ENCODE measurements at places on chromosomes 11 and 22.

DNA sequence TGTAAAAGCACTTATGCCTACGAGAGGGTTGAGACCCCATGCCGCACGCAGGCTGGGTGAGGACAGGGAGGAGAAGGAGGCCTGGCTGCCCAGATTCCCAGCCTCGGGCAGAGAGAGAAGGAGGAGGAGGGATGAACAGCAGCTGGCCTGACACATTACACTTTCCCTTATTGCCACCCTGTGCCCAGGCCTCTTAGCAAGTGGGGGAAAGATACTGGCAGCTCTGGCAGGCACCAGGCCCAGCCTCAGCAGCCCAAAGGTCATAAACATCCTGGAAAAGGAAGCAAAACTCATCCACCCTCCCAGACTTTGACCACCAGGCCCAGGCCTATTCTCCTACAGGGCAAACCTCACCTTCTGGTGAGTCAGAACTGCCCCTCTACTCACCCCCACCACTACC lies 4.7 kb downstream of the PLAAT3 start:
- DNase-seq = no peak

DNA sequence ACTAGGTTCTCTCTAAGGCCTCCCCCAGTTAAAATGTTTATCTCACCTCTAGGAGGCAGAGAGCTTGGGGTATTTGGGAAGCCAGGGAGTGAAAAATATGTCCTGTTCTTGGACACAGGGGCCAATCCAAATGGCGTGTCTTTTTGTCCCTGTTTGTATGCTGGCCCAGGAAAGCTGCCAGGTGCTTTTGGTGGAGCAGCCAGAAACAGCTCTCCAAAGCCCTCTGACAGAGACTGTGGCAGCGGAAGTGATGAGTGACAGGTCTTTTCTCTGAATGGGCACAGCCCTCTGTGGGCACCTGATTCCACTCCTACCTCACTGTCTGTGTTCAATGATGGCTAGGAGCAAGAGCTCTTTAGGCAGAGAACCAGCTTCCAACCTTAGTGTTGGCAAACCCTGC lies 106.4 kb upstream of the KIRREL3 start:
- no peak for DNase-seq

DNA sequence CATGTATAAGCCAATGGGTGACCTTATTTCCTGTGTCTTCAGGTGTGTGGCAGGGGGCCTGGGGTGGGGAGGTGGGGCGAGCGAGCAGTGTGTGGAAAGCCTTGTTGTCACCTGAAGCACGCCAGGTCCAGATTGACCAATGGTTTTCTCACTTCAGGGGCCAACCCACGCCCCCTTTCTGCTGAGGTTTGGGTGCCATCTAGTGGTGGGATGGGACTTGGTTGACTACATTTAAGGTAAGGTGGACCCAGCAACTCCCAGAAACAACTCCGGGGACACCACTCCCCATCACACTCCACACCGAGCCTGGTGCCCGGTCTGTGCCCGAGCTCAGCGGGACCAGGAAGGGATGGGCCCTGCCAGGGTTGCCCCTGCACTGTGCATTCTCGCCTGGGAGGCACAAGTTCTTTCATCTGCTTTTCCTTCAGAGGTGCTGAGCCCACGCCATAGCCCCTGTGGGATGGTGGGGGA lies 40.0 kb downstream of the TPCN2 start:
- peak; percentile 37 for DNase-seq

DNA sequence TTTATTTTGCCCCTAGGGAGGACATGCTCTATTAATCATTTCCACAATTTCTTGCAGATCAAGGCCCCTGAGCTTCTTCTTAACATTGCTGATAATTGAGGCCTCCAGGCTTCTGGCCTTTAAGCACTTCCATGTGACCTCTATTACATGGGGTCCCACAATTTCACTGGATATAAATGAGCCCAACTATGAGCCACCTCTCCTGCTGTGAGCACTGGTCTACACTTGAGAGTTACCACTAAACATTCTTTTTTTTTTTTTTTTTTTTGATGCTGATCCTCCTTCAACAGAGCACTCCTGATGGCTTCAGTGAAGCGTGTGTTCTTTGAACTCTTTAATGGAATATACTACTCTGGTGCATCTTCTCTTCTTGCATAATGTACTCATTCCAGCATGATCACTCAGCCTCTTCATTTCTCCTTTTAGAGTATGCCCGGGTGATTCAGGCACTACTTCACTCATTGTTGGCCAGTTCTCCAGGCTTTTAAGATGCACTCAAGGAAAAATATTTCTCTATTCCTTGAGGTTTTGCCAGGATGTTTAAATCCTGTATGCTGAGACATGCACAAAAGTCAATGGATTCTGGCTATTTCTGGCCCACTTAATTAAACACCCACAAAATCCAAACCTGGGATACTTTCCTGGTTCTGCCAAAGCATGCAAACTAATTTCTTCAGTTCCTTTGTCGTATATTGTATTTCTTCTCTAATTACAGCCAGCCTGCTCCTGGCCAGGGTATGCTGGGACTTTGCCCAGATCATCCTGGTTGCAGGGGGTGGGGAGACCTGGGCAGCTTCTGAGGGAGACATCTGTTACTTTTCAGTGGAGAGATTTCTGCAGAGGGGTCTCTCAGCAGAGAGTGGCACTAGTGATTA lies 257.8 kb upstream of the LUZP2 start:
- no peak for DNase-seq

- no peak for DNase-seq
Observed at GRCh38 chr11:64656862-64657261, 65.8 kb downstream of the SLC22A12 start.

- DNase-seq = no peak
Observed at GRCh38 chr11:88295028-88295427, 42.5 kb downstream of the CTSC start.

DNA sequence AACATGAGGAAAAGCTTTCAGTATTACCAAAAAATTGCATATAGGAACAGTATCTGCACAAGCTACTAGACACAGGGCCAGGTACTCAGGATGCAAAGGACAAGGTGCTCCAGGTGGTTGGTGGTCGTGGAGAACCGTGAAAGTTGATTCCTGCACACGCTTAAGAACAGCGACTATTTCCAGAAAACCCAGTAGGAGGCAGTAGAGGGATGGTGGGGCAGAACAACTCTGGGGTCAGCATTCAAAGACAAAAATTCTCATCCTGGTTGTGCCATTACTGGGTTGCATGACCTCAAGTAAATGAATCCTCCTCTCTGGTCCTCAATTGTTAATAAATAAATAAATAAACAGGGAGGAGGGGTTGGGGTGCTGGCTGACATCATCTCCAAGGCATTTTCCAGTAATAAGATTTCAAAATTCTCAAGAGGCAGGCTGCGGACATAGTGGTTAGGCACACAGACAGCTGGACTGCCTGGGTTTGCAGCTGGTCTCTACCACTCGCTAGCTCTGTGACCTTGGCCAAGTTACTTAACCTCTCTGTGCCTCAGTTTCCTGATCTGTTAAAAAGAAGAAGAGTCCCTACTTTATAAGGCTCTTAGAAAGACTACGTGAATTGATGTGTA lies 89.6 kb downstream of the ISX start:
- no peak for DNase-seq

DNA sequence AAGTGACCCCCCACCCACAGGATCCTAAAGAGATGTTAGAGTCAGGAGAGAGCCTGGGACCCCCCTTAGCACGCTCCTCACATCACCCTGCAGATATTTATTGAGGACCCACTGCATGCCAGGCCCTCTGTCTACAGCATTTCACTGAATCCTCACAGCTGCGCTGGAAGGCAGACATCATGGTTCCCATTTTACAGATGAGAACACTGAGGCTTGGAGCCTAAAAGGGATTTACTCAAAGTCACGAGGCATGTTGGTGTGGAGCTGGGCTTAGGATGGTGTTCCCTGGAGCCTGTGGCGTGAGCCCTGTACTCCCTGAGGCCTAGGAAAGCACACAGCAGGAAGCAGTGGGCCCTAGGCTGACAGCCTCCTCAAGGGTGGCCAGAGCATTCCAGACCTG lies 39.2 kb upstream of the LRRC32 start:
- no peak for DNase-seq

DNA sequence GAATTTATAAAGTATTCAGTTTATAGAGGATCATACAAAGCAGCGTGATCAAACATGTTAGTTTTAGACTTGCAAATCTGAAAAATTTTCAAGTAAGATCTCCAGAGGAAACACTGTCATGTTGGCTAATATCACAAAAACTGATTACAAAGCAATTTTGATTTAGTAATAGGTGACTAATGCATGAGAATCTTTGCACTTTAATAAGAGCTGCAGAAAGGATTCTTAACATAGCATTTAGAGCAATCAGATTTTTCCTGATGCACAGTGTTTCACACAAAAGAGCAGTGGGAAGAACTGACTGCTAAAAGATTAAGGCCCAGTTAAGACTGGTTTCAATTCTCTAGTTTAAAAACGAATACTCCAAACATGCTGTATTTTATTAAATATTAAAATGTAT lies 321.2 kb downstream of the GUCY1A2 start:
- DNase-seq = no peak

DNA sequence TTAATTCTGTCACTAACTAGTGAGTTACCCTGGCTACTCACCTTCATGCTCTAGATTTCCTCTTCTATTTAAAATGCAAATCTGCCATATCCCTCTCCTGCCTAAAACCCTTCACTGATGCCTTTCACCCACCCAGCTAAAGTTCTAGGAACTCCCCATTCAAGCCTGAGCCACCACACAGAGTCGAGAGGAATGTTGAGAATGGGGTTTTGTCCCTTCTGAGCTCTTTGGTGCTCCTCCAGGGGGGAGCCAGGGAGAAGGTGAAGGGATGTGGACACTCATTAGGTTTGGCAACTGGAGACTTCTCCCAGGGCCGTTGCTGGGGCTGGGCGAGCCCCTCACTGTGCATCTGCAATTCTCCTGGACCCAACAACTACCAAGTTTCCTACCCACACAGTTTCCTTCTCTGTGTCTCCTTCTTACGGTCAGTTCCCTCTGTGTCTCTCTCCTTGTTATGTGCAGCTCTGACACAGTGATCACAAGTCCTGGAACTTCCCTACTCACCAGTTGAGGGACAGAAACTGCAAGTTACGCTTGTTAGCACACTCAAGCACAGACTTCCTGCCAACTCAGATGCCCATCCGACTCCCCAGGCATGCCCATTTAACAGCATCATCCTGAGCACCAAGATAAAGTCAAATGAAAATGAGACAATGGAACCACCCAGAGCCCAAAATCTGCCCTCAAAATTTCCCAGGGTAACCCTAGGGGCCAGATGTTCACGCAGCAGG lies 6.5 kb upstream of the IL10RA start:
- peak; percentile 44 for DNase-seq

GRCh38 chr11:279966-280705 lies 1.9 kb downstream of the NLRP6 start:
- peak; percentile 59 for DNase-seq

DNA sequence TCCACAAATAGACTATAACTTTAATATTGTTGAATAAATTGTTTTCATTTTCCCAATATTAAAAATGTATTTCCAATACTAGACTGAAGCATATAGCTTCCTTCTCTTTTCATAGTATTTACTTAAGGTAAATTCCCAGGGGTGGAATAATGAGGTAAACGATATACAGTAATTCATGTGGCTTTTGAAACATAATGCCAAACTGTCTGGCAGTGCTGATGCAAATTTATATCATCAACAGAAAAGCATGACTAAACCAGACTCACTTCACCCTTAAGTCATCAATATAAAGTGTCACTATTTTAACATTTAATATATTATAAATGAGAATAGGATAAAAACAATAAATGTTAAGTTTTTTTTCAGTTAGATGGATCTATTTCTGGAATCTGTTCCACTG lies 13.6 kb downstream of the C2CD3 start:
- DNase-seq = no peak

DNA sequence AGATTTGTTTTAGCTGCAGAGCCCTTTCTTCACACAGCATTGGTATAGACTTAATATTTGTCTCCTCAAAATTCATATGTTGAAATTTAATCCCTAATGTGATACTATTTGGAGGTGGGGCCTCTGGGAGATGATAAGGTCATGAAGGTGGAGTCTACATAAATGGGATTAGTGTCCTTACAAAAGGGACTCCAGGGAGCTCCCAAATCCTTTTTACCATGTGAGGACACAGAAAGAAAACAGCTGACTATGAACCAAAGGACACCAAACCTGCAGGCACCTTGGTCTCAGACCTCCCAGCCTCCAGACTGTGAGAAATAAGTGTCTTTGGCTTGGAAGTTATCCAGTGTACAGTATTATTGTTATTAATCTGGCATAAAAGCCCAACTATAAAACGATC lies 10.2 kb downstream of the SLC35F2 start:
- no peak for DNase-seq

- no peak for DNase-seq
Observed at GRCh38 chr11:107547961-107548360, 17.6 kb downstream of the ALKBH8 start.

DNA sequence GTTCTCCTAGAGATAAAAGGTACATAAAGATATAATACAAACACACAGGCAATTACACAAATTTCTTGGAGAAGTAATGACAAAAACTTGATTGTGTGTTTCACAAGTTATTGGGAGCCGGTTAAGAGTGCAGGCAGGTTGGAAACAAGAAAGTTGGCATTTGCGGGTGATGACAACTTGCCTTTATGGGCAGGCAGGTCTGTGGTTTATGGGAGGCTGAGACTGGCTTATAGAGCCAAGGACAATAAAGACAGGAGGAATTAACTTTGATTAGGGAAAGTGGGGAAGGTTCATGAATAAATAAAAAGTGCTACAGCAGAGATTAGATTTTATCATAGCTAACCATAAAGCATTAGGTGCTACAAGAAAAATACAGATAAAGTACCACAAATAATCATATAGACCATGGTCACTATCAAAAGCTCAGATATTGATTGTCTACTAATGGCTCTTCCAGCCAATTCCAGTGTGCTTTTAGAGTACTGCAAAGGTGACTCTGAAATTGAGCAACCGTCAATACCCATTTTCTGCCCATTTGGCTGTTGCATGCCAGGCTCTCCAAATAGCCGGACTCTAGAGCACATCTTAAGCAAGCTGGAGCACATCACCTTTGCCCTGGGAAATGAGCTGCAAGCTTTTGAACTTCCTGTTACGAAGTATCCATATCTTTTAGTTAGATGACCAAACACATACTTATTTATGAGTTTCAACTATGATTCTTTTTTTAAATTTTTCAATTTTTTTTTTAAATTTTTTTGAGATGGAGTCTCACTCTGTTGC lies 33.9 kb upstream of the GAB2 start:
- no peak for DNase-seq

DNA sequence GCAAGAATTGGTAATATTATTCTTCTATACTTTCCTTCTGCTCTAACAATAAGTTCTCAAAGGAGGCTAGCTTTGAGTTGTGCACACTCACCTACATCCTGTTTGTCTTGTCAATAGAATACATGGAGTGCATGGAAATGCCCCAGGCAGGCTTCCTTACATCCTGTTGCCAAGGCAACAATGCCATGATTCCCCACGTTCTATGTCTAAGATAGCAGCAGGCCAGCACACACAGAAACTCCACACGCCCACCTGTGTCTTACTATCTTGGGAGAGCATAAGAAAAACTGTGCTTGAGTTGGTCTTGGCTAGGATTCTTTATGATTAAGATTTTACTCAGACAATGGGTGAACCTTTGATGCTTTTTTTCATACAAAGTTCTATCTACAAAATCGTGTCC lies 379.2 kb downstream of the AASDHPPT start:
- no peak for DNase-seq

DNA sequence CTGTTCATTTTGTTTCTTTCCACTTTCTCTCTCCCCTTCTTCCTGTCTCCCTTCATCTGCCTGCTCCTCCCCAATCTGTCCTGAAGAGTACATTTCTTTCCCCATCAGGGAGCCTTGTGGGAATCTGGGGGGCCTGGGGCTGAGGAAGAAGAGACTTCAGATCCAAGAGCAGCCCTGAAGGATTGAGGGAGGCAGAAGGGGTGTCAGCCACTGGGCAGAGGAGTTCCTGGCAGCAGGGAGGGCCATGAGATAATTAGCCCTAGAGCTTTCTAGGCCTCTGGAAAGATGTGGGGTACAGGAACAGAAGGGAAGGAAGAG lies 24.4 kb upstream of the OAF start:
- DNase-seq = no peak
